ENCODE measurements at places on chromosomes 3 and 15. TPM values are rescaled to one million over a fixed set of nuclear protein-coding genes. Genes with fewer than 3 reads are reported as not detected.

- peak; percentile 55 for DNase-seq
Measured at GRCh38 chr3:144308396-144308795, 336.8 kb downstream of the DIPK2A start.

The PAQR9 gene
- total RNA-seq = 7.9 TPM

GRCh38 chr3:44892689-44893088, 18.3 kb downstream of the TGM4 start:
- DNase-seq = no peak

DNA sequence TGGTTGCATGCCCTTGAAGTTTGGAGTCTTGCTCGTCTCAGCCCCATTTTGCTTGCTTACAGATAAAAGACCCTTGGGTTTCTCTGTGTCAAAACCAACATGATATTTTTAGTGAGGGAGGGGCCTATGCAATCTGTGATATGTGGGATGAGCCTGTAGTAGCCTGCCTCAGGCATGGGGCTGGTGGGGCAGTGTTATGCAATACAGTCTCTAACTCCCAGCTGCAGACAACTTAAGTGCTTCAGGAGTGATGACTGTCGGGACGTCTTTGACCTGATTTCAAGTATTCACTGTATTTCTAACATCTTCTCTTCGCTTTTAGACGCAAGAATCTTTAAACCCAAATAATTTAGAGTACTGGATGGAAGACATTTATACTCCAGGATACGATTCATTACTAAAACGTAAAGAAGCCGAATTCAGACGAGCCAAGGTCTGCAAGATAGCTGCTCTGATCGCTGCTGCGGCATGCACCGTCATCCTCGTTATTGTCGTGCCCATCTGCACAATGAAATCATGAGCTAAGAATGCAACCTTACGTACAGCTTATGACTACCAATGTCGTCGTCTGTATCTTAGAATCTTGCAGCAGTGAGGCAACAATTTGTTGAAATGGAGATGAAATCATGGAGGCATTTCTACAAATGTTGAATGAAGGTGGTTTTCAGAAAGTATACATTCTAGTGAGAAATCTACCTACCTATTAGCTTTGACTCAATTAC, 35.9 kb downstream of the MINAR1 start:
- DNase-seq = peak; percentile 23

The MUSTN1 gene
- total RNA-seq = 6.7 TPM

- DNase-seq = no peak
Measured at GRCh38 chr3:29332195-29332637, 51.3 kb downstream of the RBMS3 start.

- no peak for DNase-seq
Measured at GRCh38 chr3:131283862-131284261, 97.7 kb upstream of the NUDT16 start.

- no peak for DNase-seq
Measured at GRCh38 chr3:26631390-26631738, 8.8 kb downstream of the LRRC3B start.

The PLA2G4E gene
- 0.72 TPM for total RNA-seq

The GADL1 gene
- total RNA-seq = 7.7 TPM

DNA sequence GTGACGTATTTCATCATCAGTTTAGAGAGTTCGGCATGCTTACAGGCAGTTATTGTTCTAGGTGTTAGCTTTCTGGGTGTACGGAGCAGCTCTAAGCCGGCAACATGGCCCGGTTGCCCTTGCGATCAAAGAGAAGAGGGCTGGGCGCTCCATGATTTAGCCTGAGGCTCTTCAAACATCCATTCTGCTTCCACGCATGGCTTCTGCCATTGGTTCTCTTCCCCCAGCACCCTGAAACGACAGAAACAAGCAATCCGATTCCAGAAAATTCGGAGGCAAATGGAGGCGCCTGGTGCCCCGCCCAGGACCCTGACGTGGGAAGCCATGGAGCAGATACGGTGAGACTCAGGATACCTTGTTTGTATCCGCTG, 574 bp downstream of the NGRN start:
- peak; percentile 38 for DNase-seq

DNA sequence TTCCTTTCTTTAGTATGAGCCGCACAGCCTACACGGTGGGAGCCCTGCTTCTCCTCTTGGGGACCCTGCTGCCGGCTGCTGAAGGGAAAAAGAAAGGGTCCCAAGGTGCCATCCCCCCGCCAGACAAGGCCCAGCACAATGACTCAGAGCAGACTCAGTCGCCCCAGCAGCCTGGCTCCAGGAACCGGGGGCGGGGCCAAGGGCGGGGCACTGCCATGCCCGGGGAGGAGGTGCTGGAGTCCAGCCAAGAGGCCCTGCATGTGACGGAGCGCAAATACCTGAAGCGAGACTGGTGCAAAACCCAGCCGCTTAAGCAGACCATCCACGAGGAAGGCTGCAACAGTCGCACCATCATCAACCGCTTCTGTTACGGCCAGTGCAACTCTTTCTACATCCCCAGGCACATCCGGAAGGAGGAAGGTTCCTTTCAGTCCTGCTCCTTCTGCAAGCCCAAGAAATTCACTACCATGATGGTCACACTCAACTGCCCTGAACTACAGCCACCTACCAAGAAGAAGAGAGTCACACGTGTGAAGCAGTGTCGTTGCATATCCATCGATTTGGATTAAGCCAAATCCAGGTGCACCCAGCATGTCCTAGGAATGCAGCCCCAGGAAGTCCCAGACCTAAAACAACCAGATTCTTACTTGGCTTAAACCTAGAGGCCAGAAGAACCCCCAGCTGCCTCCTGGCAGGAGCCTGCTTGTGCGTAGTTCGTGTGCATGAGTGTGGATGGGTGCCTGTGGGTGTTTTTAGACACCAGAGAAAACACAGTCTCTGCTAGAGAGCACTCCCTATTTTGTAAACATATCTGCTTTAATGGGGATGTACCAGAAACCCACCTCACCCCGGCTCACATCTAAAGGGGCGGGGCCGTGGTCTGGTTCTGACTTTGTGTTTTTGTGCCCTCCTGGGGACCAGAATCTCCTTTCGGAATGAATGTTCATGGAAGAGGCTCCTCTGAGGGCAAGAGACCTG, 13.2 kb downstream of the GREM1 start:
- DNase-seq = peak; percentile 35

The ROPN1 gene
- 1.4 TPM for total RNA-seq

The CD200R1 gene
- total RNA-seq = 14.2 TPM

The ARID3B gene
- 12.5 TPM for total RNA-seq

The KLHL40 gene
- not detected for total RNA-seq

DNA sequence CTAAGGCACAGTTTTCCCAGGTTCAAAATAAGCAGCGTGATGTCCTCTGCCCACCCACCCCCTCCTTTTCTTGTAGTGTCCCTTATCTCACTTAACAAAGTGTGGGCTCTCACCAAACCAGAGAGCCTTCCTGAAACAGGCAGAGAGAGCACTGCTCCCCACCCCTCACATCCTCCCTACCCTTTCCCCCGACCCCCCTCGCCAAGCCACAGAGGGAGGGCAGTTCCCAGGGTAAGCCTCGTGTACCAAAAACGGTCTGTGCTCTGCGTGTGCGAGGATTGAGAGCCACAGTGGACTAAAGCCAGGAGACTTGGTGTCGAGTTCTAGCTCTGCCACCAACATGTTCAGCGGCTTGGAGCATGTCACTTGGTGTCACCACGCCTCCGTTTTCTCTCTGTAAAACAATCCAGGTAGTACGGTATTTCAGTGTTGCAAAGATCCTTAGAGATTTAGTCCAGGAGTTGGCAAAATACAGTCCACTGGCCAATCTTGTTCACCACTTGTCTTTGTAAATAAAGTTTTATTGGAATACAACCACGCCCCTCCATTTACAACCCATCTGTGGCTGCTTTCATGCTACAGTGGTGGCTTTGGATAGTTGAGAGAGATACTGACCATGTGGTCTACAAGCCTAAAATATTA, 249.9 kb downstream of the OPA1 start:
- no peak for DNase-seq

- DNase-seq = no peak
Measured at GRCh38 chr3:114310695-114311094, 16.9 kb downstream of the TIGIT start.

GRCh38 chr3:151315136-151315535, 1.5 kb downstream of the GPR87 start:
- DNase-seq = no peak

- DNase-seq = no peak
Measured at GRCh38 chr3:20575146-20575545, 389.1 kb upstream of the SGO1 start.

The ZCWPW2 gene
- 2.9 TPM for total RNA-seq

DNA sequence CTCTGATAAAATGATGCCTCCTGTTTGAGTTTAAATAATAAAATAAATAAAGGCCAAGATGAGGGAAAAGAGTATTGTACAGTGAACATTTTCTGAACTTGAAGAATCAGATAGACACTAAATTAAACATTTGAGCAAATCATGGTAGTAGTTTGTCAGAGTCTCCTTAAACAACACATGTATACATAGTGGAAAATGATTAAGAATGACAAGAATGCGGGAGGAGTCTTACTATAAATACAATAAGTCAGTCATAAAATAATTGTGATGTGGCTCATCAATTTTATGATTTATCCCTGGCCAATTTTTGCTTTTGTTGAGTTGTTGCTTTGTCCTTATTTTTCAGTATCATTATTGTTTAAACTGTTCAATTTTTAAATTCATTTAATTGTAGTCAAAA, 158.0 kb upstream of the TMC3 start:
- DNase-seq = no peak

Data from umbilical cord (tissue), 2 donors.